Activated CD8-positive, alpha-beta memory T cell treated with anti-CD3 and anti-CD28 coated beads for 24 hours (primary cell): ENCODE measurements at places on chromosomes 16 and 17.

GRCh38 chr17:68603656-68604055 lies 2.5 kb upstream of the FAM20A start:
- no peak for DNase-seq

DNA sequence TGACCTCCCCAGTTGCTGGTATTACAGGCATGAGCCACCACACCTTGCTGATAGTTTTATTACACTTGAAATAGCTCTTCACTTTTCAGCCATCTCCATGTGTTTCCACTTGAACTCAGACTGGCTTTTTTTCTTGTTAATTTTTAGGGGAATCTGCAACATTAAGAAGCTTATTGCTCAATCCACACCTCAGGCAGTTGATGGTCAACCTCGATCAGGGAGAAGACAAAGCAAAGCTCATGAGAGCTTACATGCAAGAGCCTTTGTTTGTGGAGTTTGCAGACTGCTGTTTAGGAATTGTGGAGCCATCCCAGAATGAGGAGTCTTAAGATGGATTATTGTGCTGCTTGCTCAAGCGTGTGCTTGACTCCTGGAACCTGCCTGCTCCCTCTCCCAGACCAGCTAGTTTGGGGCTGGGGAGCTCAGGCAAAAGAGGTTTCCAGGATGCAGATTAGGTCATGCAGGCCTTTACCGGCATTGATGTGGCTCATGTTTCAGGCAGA lies 8.6 kb downstream of the ZNHIT3 start:
- no peak for DNase-seq

- no peak for DNase-seq
Measured at GRCh38 chr17:47644324-47644723, 5.4 kb upstream of the KPNB1 start.

DNA sequence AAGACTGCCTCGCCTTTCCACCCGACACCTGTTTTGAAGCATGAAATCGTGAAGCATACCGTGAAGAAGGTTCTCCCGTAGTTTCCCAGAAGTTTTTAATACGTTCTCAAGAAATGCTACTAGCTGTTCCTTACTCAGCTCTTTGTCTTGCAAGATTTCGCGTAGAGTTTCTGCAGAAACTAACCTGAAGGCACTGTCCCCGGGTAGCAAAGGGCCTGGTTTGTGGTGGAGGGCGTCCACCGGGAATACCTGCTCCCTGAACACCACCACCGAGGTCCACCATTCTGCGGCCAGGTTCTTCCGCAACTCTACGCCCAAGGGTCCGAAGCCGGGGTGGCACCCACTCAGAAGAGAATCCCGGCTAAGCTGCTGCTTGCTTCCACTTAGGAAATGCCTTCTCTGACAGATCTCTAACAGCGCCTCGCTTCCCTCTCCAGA lies 487 bp downstream of the POLG2 start:
- no peak for DNase-seq

GRCh38 chr16:16909126-16909525 lies 530.2 kb downstream of the NPIPA7 start:
- DNase-seq, result no peak

GRCh38 chr17:1299552-1300370 lies 20.3 kb downstream of the TRARG1 start:
- DNase-seq, result no peak

- no peak for DNase-seq
Measured at GRCh38 chr17:50072130-50072529, 16.2 kb downstream of the ITGA3 start.
